ENCODE measurements at places on chromosomes 3 and 15.

DNA sequence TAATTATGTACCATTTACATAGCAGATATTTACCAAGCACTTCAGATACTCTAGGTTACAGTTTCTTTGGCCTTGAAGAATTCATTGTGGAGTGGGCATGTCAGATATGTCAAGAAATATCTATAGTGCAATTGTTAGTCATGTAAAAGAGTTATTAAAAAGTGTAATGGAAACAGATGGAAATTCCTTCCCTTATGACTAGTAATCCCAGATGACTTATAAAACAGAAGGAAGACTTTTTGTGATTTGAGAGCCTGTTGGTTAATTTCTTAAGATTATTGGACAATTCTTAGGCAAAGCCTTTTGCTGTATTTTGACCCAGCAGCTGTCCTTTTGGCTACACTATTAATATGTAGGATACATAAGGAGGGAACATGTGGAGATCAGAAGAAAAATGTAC is 708.9 kb upstream of the NECTIN3 start:
- DNase-seq, result no peak

- DNase-seq, result no peak
Measured at GRCh38 chr3:137165117-137165806, 207.5 kb downstream of the IL20RB start.

DNA sequence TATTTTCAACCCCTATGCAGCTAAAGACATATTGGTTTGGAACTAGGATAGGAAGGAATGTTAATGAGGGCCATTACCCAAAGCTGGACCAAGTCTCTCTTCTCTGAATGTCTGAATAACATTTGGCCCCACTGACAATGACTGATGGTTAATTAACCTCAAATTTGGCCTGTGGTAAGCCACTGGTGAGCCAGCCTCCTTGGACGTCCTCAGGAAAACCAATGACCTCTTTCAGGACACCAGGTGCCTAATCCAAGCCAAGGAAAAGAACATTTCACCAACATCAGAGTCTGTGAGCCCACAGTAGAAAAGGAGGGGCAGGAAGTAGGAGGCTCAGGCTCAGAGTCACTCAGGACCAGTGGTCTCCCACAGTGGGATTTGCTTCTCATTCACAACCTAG is 56.4 kb upstream of the ETV5 start:
- DNase-seq, result no peak

GRCh38 chr3:28089527-28089897 is 151.9 kb upstream of the CMC1 start:
- DNase-seq, result no peak

DNA sequence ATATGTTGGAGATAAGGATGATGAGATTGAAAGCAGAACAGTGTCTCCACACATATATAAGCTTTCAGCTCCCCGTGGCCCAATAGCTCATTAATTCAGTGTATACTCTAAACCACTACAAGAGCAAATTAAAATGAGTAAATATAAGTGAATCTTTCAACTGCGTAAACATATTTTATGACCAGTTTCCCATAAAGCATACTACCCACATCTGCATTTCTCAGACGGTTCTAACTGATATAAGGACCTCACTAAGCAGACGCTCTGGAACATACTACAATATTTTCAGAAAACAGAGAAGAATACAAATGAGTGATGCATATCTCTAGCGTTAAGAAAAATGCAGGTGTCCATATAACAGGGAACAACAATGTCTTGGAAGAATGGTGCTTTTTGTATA is 73.2 kb downstream of the INO80 start:
- DNase-seq, result no peak

DNA sequence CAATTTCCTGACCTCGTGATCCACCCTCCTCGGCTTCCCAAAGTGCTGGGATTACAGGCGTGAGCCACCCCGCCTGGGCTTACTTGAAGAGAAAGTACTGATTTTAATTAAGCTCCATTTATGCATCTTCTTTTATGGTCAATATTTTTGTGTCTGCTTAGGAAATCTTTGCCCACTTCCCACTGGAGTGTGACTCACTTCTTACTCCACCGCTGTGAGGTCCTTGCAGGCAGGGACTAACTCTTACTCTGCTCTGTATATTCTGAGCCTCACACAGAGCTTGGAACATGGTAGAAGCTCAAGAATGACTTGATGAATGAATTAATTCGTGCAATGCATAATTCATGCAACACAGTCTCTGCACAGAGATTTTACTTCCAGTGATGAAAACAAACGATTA is 2.9 kb upstream of the TM4SF19 start:
- no peak for DNase-seq

DNA sequence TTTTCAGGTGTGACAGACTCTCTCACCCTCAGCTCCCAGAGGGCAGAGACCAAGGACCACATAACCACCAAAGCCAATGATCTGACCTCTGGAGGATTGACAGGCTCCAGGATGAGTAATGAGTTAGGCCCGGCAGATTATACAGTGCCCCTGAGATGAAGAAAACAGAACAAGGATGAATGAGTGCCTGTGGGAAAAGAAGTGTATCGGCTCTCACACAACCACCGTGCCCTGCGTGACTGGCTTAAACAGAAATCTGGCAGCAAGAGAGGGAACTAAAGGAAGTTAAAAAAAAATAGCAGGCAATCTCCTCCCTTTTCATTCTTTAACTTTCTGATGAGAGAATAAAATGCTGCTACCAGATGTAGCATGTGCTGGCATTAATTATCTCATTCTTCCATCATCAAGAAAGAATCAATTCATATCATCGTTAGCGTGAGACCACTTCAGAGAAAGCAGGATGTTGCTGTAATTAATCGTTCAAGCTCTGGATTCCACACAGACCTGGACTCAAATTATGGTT is 227.5 kb upstream of the COL8A1 start:
- no peak for DNase-seq

DNA sequence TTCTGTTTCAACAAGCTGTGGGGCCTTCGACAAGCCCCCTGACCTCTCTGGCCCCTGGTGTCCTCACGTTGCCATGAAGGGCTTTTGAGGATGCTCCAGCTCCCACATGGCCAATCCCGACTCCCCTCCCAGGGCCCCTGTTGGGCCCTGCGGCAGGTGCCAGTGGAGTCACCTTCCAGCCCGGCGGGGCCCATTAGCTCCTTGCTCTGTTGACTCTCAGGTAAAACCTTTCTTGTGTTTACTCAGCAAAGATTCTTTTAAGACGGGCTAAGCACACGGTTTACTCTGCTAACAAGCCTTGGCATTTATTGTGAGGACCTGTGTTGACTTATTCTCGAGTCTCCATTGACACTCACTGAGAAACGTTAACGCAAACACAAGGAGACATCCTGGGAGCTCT is 15.0 kb downstream of the RPLP1 start:
- DNase-seq, result no peak

- DNase-seq, result no peak
Measured at GRCh38 chr3:4834403-4834866, 144.8 kb upstream of the BHLHE40 start.

GRCh38 chr3:50112462-50112861 is 23.7 kb downstream of the RBM5 start:
- DNase-seq, result no peak

DNA sequence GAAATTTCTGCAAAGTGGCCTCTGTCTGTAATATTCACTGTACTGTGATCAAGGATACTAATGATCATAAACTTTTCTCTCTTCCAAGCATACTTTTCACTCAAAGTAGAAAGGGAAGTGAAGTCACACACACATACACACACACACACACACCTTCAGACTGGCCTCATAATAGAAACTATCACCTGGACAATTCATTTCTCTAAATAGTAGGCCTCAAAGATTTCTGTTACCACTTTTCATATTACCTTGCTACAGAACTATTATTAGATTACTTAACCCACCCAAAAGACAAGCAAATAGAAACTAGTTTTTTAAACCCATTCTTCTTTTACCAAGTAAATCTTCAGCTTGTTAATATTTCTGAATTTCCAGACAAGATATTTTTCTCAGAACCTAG is 12.2 kb downstream of the CPB1 start:
- DNase-seq, result no peak

DNA sequence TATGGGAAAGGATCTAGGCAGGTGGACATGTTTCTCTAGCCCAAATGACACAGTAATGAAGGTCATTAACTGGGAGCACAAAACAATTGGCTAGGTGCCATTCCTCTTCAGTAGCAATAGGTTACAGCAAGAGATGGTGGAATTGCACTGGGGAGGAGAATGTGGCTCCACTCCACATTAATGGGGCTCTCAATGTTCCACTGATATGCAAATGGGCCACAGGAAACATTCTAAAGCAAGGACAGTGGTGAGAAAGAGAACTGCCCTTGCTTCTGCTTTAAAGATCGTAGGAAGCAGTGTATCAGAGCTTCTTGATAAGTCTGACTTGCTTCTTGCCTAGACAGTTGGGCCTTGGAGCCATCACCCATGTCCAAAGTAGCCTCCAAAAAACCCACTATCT is 271.4 kb upstream of the PPP2R3A start:
- DNase-seq, result no peak

DNA sequence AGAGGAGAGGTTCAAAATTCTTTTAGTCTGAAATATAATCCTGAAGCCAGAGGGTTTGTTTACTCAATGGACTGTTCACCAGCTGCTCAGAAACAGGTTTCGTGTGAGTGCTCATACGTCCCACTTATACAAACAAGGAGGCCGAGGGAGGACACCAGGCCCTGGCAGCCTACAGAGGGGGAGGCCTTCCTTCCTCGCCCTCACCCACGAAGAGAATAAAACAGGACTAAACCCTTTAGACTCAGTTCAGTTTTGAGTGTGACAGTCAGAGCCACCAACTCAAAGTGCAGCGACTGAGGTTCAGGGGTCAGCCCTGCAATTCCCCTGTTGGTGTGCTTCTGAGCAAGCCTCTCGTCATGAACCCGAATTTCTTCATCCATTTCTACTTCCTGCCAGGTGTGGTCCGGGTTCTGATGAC is 17.3 kb downstream of the FAM174B start:
- DNase-seq, result no peak

DNA sequence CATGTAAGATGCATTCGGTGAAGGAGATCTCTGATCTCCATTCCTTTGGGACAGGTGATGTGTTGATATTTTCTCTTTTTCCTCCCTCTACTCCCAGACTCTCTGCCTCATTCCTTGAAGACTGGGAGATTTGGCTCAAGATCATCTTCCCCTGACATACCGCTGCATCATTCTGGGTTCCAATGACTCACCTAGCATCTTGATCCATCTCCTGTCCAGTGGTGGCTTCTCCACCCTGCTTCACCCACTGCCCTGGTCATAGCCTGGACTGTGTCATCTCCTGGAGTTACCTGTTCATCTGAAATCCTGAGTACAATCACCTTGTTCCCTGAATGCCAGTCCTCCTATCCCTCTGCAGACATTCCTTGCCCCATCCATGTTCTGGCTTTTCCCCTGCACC is 57.4 kb upstream of the TRAK1 start:
- DNase-seq, result no peak

All from frontal cortex (tissue), 4 donors.